ENCODE measurements at places on chromosomes 6 and 20.

DNA sequence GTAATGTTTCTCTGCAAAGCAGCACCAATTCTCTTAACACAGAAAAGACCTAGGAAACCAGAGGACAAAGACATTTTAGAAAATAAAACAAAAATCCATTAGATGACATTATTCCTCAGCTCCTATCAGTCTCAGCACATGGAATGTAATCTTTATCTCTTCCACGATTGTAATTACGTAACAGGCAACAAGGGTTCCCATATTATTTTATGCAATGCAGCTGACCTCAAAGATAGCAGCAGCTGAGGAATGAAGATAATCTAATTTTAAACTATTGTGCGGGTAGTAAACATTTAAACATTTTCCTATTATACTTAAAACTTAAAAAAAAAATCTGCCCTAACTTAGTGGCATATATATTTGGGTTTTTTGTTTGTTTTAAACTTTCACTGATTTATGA lies 33.0 kb upstream of the PTCHD4 start:
- DNase-seq: no peak

GRCh38 chr6:33862536-33862935 lies 58.7 kb upstream of the MLN start:
- no peak for DNase-seq

DNA sequence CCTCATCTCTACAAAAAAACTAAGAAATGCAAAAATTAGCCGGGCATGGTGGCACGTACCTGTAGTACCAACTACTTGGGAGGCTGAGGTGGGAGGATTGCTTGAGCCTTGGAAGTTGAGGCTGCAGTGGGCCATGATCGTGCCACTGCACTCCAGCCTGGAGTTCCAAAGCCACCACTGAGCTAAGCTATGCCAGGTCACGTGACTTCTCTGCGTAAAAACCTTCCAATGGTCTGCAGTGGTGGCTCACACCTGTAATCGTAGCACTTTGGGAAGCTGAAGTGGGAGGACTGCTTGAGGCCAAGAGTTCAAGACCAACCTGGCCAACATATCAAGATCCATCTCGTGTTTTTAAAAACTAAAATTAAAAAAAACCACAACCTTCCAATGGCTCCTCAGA lies 1.7 kb downstream of the SF3B5 start:
- no peak for DNase-seq

DNA sequence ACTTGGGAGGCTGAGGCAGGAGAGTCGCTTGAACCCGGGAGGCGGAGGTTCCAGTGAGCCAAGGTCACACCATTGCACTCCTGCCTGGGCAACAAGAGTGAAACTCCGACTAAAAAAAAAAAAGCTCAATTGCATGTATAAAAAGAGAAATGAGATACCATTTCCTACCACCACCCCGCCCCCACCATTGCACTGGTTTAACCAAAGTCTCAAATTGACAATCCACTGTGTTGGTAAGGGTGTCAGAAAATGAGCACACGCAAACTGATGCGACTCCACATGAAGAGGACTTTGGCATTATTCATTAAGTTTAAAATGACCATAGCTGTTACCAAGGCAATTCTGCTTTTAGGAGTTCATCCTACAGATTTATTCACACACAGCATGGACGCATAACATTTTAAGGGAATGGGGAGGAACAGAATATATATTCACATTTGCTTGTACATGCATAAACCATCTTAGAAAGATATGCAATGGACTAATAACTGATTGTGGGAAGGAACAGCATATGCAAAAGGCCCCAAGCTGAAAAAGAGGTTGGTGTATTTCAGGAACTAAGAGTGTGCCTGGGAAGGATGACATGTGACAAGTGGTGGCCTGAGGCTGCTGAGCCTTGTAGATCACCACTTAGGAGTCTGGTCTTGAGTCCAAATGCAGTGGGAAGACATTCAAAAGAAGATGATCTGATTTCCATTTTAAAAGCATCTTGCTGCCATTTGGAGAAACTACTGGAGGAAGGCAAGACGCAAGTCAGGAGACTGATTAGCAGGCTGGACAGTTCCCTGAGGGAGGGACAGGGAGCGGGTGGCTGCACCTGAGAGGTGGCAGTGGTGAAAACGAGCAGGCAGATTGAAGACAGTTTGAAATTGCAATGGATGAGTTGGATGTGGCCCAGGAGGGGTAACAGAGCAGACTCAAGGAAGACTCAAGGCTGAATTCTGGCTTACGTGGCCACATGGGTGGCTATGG lies 37.2 kb upstream of the PTPN1 start:
- no peak for DNase-seq

GRCh38 chr6:153373869-153374268 lies 242.8 kb upstream of the RGS17 start:
- DNase-seq: no peak

DNA sequence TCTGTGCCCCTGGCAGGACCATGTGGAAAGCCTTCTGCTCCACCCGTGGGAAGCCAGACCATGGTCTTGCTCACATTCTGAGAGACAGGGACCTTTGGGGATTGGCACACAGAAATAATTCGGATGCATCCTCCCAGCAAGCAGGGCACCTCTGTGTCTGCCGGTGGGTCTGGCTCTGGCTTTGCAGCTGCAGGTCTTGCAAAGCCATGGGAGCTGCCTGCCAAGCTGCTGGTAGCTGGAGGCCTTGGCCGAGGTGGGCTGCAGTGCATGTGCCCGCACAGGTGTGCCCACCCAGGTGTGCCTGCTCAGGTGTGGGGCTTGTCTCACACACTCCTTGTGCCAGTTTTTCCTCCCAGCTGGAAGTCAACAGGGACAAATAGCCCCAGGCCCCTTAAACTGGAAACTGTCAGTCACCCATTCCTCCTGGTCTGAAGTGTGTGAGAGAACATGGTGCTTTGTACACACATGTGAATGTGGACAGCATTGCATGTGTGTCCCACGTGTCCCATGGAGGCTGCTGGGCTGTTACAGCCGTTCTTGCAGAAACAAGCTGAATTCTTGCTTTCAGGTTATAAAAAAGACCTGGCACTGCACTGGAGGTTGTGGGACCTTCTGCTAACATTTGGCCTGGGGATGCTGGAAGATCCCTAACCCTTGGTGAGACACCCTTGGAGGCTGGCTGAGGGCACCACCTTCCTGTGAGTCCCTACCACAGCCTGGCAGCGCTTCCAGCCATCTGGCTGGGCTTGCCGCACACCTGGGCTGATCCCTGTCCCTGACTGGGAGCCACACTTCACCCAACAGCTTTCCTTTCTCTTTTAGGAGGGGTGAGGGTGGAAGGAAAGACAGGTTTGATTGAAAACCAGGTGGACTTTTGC lies 54.9 kb upstream of the SMOC2 start:
- DNase-seq: no peak

GRCh38 chr20:21719592-21720214 lies 14.2 kb downstream of the PAX1 start:
- DNase-seq: no peak

DNA sequence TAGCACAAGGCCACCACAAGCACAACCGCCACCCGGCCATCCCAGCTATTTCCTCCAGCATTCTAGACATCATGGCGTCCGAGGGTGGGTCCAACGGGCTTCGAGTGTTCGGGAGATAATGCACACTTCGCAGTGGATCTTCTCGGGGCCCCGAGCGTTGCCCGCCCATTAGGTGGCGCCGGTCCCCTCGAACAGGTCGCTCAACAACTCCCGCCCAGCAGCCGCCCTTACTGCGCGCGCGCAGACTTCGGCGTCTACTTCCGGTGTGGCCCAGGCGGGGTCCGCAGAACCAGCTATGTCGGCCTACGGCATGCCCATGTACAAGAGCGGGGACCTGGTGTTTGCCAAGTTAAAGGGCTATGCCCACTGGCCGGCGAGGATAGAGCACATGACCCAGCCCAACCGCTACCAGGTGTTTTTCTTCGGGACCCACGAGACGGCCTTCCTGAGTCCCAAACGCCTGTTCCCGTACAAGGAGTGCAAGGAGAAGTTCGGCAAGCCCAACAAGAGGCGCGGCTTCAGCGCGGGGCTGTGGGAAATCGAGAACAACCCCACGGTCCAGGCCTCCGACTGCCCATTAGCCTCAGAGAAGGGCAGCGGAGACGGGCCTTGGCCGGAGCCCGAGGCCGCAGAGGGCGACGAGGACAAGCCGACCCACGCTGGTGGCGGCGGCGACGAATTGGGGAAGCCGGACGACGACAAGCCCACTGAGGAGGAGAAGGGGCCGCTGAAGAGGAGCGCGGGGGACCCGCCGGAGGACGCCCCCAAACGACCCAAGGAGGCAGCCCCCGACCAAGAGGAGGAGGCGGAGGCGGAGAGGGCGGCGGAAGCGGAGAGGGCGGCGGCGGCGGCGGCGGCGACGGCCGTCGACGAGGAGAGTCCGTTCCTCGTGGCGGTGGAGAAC lies at the start of gene HDGFL1:
HDGFL1 (plus strand) TSS at position 286 of the 904 bp plus-strand sequence; CDS start at position 296, 10 bp downstream.
- DNase-seq: no peak

DNA sequence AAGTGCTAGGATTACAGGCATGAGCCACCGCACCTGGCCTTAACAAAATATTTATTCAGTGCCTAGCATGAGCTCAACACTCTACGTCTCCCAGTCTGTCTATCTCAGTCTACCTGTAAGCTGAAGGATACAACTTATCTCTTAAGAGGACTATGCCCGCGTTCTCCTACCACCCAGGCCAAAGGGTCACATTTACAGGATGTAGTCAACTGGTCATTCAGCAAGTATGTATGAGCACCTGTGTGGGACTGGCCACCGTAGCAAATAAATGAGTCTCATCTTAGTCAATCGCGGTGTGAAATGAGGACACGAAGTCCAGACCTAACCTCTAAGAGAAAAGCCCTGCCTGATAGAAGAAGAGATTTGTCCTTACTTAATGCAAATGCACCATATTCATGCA lies 49.9 kb downstream of the MUC22 start:
- DNase-seq: no peak

GRCh38 chr6:103538381-103538780 lies 1321.3 kb downstream of the HACE1 start:
- no peak for DNase-seq

DNA sequence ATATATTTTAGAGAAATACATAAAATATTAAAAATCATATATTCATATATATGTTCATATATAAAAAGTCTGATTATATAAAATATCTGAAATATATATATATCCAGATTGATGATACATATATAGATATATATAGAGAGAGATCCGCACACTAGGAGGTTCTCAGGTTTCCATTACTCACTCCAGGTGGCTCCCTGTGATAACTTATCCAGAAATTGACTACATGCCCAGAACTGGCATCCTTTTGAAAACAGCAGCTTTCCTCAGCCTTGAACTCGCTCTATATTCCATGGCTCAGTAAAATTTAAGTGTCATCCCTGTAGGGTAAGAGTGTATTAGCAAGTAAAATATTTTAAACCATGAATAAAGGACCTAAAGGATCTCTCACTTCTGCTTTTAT lies 206.8 kb downstream of the TINAG start:
- no peak for DNase-seq

DNA sequence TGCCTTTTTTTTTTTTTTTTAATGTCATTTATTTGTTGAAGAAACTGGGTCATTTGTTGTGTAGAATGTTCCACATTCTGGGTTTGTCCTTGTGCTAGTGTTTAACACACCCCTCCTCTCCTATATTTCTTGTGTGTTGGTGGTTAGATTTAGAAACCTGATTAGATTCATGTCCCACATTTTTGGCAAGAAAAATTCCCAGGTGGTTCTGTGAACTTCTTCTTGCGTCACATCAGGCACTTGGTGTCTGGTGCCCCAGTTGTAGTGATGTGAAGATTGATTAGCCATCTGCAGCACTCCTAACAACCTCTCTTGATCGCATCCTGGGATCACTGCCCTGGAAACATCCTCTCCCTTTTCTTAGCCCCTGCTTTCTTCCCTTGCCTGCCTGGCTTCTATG lies 7.8 kb downstream of the PIGT start:
- no peak for DNase-seq

DNA sequence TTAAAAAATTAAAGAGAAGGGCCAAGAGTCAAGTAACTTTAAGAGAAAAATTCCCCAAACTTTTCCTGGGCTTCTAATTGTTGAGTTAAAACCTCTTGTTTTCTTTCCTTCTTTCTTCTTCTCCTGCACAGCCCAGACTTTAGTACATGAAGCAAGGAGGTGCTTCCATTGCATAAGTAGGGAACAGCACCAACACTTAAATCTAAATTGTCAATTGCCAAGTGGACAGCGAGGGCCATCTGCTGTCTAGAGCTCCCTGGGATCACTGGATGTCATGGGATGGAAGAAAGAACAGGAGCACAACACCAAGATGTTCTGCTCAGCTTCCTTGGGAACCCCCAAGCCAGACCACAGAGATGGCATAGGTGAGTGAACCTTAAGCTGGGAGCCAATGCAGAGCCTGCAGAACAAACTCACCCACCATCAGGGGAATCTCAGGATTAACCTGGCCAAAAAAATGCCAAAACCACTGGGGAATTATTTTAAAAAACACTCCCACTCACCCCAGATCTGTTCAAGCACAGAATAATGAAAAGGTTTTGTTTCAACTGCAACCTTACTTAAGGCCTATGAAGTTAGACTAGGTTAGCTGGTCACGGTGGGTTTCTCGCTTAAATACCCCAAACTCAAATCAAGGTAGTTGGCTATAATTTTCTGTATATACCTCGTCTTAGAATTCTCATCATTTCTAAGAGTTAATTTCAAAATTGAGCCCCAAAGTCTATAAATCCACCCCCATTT lies 67.8 kb downstream of the TNFRSF21 start:
- DNase-seq: no peak

GRCh38 chr6:4632421-4632820 lies 143.8 kb upstream of the CDYL start:
- no peak for DNase-seq

DNA sequence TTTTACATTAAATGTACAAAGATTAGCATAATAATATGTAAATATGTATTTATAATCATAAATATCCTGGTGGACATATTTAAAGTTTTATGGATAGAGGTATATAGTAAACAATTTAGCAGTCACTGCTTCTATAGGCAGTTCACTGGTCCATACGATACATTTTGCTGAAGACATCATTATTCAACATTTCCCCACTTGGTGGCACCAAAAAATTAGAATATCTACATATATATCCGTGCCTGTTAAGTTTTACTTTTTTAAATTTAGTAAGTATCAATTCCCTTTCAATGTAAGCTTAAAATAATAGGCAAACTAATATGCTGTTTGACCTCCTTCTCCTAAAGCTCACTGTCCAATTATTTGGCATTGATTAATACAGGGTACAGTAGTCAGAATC lies 64.2 kb downstream of the LMBRD1 start:
- no peak for DNase-seq

Data from cortex of kidney (tissue), 1 donor.